ENCODE measurements at places on chromosomes 3 and 15.

- peak; percentile 85 for DNase-seq
Measured at GRCh38 chr15:68820295-68821189, at the start of gene ANP32A. ANP32A (minus strand) TSS chr15:68820895; CDS start chr15:68820751, 144 bp downstream.

- no peak for DNase-seq
Measured at GRCh38 chr3:9957214-9957613, 5.0 kb upstream of the PRRT3 start.

- DNase-seq, result no peak
Measured at GRCh38 chr15:99615460-99615859, 49.7 kb downstream of the MEF2A start.

DNA sequence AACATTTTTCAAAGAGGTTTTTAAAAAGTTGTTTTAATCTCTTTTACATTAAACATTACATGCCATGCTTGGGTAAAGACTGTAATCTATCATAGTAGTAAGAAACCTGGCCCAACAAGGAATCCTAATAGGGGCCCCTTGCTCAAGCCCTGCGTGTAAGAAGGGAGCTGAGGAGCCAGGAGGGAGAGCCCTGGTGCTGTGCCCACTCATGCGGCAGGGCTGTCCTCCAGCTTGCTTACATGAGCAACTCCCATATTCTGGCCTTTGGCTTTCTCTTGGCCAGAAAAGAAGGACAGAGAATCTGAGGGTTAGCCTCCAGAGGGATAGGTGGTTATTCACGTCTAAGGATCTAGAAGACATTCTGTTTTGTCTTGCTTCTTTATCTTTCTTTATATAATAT, 49.8 kb downstream of the KBTBD12 start:
- no peak for DNase-seq

DNA sequence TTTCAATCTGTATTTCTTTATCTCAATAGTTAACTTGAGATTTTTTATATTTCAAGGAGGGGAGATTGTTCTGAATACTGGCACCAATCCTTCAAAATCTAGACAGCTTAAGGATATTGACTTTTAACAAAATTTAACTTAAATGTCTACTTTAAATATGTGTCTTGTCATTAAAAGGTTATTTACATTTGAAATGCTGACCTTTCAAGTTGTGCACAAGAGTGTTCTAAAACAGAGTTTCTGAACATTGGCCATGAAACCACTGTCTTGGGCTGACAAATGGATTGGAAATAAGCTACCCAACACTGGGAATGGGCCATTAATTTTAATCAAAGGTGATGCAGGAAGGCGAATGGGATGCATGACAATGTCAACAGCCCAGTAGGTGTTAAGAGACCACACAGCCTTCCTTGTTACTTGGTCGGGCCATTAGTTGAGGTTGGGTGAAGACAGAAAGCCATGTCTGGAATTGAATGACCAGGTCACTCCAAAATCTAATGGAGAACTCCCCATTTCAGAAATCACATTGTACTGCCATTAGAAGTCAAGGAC, 128.5 kb downstream of the CDIN1 start:
- no peak for DNase-seq

GRCh38 chr15:55737373-55737772, 5.6 kb downstream of the PRTG start:
- no peak for DNase-seq

DNA sequence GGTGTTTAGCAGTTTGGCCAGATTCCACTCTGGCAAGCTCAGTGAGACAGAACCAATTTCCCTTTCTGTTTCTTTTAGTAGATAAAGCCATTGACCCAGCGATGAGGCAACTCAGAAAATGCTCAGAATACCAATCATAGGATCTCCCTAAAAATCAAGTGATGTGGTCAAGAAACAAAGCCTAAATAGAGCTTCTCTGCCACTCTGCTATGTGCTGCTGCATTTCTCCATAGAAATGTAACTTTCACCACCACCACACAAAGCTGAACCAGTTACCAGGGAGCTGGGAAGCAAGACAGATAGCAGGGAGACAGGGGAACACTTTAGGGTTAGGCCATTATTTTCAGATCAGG, 109.8 kb downstream of the RPL22L1 start:
- no peak for DNase-seq

GRCh38 chr3:122318620-122319019, 6.4 kb upstream of the CSTA start:
- no peak for DNase-seq

DNA sequence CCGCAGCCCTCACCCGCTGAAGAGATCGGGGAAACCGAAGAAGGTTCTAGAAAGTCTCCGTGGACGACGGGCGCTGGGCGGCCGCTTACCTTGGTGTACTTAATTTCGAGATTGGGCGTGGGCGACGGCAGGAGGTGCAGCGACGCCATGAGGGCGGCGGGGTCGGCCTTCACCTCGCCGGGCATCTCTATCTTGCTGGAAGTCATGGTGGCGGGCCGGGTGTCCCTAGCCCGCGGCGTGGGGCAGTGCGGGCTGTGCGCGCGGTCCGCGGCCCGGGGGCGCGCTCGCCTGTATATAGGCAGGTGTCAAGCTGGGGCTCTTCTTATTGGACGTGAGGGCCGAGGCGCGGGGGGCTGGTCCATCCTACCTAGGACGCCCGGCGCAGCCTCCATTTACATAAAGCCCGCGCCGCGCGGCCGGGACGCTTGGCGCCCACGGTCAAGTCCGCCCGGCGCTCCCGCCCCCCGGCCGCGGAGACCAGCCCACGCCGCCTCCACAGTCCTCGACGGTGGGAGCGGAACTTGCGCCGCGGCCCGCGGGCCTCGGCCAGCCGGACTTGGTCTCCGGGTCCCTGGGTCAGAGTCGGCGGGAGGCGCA, at the start of gene ALDH1A2:
Gene ALDH1A2, minus strand, starts transcription at position 267 of the 597 bp plus-strand sequence. Its CDS starts 61 bp downstream, at position 206.
- DNase-seq, result no peak

DNA sequence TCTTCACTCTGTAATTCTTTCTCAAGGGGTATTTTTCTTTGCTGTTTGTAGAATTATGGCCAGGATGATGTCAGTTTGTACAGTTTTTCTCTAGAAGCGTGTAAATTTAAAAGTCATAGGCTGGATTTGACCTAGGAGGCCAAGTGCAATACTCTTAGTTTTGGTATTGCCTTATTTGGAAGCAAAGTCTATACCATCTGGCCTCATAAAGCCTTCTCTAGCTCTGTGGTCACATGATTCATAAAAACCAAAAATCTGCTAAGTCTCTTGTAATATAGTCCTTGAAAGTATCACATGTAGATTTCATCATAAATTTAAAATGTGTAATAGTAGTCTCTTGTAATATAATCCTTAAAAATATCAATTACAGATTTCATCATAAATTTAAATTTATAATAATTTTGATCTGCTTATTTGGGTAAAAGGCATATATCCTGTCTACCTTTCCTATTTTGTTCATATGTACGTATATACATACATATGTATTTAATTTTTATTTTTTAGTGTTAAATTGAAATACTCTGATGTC, 25.6 kb downstream of the TEX9 start:
- no peak for DNase-seq

DNA sequence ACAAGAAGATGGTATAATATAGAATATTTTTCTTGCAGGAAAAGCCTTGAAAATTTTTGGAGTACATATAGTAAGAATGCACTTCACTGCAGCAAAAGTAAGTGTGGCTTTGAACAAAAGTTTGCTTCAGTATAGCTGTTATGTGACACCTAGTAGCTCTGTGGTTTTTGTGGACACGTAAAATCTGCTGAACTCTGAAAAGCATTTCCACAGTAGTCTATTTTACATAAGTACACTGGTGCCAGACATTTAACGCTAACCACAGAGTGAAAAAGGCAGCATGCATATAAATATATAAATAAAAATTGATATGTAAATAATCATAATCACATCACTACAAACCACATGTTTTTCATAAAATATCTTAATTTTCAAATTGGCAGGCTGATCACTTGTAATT, 39.8 kb downstream of the CGGBP1 start:
- no peak for DNase-seq

DNA sequence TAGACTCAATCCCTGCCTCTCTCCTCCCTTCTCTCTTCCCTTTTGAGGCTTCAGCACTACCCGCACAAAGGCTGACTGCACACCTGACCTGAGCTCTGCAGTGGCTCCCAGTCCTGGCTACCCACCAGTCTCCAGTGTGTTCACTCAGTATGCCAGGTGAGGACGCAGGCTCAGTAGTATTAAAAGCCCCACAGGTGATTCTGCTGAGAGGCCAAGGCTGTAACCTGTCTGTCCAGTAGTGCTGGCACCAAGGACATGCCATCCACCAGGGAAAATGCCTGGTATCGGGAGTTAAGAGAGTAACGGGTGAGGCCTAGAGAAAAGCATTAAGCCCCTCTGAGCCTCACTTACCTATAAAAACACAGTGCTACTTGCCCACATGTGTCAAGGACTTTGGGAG, 20.9 kb downstream of the FYCO1 start:
- DNase-seq, result no peak

DNA sequence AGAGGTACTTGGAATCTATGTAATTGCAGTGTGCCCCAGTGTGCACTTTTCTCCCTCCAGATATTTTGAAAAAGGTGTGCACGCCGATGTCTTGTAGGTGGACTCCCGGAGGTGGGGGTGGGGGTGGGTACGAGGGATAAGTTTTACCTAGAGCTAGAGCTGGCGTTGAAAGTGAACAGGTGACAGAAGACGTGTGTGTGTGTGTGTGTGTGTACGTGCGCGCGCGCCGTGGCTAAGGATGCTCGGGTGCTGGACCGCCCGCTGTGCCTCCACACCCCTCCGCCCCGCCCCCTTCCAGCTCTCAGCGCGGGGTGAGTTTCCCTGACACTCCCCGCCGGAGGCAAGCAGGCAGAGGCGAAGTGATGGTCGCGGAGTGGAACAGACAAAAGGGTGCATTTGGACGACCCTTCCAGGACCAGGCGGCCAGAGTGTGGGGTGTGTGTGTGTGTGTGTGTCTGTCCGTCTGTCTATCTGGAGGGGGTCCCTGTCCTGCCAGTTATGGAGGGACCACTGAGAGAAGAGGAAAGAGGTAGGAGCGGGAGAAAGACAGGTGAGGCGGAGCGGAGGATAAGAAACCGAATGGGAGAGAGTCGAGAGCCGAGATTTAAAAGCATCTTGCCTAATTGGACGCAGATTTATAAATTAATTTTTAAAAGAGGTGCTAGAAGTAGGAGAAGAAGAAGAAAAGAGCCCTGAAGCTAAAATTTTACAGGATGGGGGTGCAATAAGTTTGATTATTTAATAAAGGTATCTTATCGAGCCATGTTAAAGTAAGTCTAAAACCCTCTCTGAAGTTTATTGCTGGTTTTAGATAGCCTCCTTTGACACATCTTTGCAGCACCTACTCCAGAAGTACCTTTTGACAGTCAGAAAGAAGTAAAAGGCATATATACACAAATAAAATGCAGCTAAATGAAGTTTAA, 335.8 kb upstream of the THRB start:
- DNase-seq, result peak; percentile 0

DNA sequence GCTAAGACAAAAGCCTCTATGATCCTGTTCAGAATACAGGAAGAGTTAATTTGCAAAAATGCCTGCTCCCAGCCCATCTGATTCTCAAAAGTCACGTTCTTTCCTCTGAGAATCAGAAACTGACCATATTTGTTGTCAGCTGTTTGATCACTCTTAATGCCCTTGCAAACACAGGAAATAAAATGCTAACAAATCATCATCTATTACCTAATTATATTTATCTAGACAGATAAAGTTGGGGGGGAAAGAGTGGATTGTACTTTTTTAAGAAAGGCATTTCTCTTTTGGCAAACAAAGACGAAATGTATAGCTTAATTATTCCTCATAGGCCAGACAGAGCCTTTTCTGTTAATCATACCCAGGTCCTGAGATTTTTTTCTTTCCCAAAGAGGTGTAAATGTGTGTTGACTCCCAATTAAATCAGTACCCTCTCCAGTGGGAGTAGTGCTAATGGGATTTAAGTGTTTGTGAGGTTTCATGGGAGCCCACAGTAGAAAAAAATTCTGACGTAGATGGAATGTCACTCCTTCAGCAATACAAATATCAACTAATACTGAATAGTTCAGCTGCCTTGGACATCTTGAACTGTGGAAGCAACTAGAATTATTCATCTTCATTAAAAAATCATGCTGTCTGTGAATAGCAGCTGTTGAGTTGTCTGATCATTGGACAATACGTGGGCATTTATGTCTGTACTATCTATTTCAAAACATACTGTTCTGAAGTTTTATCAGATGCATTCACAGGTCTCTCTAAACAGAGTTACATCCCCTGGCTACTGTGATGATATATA, 22.5 kb upstream of the BNIP2 start:
- no peak for DNase-seq

Data from activated naive CD4-positive, alpha-beta T cell (primary cell).